ENCODE measurements at places on chromosomes 11 and 22.
A peak's percentile ranks its signal among the peaks of the same experiment; 100 is the strongest.

GRCh38 chr11:78973876-78974275, 399.2 kb upstream of the NARS2 start:
- DNase-seq: no peak

DNA sequence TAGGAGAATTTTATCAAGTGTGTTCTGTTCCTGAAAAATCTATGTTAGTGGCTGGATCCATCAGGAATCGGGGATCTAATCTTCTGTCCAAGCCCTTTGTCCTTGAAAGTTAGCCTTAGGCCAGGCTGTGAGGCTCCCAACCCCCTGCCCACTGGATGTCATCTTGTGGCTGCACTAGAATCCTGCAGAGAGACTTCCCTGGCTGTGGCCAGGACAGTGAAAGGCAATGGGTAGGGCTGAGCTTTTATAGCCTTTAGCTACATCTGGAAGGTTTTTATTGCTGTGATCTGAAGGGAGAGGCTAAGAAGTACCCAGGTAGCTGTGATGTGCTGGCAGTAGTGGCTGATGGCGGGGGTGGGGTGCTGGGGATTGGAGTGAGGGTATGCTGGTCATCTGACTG, 2.1 kb downstream of the OAF start:
- no peak for DNase-seq

DNA sequence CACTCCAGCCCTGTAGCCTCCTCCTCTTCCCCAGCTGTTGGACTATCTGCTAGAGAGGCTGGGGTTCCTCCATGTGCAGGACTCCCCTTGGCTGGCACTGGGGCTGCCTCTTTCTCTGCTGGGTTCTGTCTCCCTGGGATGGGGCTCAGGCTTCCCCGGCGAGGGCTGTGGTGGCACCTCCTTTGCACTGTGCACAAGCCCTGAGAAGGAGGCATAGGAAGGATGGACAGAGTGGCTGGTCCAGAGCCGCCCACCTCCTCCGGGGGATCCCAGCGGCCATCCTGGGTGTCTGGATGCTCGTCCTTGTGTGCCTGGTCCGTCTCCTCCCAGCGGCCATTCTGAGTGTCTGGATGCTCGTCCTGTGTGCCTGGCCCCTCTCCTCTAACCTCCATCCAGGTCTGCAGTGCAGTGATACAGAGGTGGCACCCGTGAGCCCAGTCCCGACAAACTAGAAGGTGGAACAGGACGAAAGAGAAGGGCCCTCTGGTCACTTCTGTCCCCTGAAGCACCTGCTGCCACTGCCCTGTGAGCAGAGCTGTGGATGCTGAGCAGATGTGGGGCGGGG, 633.7 kb downstream of the BRD1 start:
- DNase-seq: no peak

GRCh38 chr11:91257667-91258066, 967.0 kb upstream of the FAT3 start:
- DNase-seq: no peak

- no peak for DNase-seq
Measured at GRCh38 chr22:32342977-32343376, 14.7 kb upstream of the RFPL3 start.

DNA sequence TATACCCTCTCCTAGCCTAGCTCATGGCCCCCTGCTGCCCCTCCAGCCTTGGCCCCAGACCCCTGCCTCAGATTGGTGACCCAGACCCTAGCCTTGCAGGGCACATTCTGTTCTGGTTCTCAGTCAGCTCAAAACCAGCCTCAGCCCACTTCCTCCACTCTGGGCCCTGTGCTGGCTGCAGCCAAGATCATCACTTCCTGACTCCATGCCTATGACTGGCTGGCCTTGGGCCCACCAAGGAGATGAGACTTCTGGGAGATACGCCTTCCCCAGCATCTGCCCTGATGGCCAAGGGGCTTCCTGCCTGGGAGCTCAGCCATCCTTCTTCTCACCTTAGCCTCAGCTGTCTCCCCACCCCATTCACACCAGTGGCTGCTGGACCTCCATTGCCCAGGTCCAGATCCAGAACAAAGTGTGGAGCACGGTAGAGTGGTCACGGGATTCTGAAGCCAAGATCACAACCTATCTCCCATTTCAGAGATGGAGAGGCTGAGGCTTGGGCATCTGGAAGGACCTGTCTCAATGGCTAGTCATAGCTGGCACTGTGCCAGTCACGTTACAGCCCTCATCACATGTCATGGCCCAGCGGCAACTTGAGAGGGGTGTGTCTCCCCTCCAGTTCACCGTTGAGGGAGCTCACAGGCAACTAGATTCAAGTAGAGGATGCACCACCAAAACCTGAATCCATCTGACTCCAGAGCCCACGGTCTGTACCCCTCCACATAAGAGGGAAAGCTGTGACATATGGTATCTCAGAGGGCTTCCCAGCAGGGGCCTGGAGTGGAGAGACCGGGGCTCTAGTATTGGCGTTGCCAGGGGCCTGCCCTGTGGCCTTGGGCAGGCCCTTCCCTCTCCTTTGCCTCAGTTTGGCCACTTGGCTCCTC, 43.0 kb upstream of the KLHL35 start:
- DNase-seq: peak; percentile 46

DNA sequence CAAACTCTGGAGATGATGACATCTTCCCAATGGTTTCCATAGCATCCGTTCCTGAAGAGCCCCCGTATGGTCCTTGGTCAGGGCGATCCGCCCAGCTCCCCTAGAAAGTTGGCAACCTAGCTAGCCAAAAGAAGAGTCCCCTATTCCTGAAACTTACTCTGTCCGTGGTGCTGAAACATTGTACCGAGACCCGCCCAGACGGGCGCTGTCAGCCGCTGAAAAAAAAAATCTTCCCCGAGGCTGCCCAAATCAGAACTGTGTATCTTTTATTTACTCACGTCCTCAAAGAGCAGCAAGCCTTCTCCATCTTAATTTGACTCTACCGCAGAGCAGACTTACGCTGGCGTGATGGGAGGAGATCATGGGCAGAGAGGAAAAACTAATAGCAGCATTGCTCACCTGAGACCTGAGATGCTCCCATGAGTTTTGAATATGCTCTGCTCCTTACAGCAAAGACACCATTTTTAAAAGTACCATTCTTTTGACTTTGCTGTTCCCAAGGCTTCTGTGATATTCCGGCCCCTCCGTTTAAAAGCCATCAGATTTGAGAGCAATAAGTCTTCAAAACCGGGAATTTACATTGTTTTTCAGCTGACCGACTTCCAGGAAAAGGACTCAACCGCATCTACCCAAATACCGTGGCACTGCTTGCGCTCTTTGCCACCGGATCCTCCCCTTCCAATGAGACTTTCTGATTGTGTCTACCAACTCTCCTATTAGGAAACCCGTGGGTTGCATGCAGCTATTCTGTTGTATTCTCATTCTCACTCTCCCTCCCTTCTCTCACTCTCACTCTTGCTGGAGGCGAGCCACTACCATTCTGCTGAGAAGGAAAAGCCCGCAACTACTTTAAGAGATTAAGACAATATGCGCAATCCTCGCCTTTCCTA, at the start of gene SLC17A6:
Gene SLC17A6 (plus strand): TSS at position 786 of the 890 bp plus-strand sequence. CDS start 153 bp downstream, outside the sequence.
- peak; percentile 78 for DNase-seq

- DNase-seq: peak; percentile 36
Measured at GRCh38 chr11:69508974-69509373, 27.5 kb downstream of the LINC01488 start.

DNA sequence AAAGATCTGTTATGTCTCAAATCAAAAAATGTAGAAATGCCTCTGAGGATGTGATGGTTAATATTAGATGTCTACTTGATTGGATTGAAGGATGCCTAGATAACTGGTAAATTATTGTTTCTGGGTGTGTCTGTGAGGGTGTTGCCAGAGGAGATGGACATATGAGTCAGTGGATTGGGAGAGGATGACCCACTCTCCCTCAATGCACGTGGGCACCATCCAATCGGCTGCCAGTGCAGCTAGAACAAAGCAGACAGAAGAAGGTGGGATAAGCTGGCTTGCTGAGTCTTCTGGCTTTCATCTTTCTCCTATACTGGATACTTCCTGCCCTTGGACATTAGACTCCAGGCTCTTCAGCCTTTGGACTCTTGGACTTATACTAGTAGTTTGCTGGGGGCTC, 430.3 kb downstream of the SOX6 start:
- no peak for DNase-seq

DNA sequence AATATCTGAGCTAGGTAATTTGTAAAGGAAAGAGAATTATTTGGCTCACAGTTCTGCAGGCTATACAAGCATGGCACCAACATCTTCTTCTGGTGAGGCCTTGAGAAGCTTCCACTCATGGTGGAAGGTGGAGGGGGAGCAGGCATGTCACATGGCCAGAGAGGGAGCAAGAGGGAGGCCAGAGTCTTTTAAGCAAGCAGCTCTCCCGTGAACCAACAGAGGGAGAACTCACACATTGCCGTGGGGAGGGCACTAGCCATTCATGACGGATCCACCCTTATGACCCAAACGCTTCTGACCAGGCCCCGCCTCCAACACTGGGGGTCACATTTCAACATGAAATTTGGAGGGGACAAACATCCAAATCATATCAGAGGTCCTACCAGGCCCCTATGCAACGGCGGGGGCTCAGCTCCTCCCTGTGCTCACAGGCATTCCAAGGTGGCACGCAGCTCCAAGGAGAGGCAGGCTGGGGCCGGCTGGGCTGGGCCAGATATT, 4.6 kb downstream of the C11orf96 start:
- DNase-seq: peak; percentile 52

DNA sequence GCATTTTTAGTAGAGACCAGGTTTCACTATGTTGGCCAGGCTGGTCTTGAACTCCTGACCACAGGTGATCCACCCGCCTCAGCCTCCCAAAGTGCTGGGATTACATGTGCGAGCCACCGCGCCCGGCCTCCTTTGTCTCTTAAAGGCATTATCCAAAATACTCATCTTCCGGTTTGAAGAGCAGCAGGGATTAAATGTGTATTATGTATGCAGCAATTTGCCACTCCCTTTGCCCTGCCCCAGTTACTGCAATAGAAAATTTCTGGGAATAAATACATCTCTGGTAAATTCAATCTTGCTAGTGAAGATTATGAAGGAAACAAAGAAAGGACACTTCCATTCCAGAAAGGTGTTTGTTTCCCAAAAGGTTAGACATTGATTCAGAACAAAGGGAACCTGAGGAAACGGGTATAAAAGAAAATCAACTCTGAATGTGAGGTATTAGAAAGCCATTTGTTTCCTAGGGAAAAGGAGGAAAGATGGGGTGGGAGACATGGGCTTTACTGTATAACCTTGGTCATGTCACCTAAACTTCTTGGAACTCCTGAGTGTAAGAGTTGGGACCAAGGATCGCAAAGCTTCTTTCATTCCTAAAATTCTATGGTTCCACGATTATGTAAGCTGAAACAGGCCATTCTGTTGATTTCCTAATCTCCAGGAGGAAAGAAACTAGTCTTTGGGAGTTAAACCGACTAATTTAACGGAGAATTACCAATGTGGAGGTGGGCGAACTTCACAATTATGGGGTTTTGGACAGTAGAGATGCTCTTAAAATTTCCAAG, 959 bp upstream of the HIPK3 start:
- no peak for DNase-seq

DNA sequence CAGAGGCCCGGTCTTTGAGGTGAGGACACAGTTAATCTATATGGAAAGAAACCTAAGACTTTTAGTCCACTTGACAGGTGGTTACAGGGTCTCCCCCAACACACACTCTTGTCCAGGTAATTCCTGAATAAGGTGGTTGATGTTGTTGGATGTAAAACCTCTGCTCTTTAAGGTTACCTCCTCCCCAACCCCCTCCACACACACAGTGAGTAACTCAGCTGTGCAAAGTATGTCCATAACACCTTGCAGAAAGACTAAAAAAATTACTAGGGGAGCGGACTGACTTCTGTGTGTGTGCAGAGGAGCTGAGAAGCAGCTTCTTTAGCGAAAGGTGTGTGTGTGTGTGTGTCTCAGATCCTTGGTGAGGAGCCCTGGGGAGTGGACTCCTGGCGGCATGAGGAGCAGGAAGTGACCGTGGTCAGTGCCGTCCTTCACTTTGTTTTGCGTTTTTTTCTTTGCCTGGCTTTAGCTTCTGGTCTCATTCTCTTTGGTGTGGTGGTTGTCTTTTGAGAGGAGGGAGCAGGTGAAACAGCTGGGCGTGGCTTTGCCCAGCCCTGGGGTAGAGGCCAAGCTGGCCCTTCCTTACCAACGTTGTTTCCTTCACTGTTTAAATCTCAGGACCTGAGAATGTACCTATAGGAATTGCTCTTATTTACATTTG, 1.7 kb downstream of the ZBED4 start:
- no peak for DNase-seq

GRCh38 chr11:79813551-79813950, 372.7 kb upstream of the TENM4 start:
- DNase-seq: no peak

DNA sequence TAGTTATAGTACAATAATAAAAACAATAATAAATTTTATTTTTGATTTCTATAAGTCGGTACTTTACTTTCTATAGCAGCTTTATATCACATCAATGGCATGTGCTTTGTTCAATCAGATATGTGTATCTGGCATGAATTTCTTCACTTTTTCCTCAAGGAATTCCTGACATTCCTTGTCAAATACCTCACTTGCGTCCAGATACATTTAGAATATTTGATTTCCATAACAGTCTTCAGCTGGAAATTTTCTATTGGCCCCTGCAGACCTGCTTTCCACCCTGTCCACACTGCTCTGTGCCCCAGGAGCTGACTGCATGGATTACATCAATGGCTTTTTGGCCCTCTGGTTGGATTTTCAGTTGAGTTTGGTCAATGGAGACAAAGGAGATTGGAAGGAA, 93.2 kb downstream of the FAR1 start:
- DNase-seq: no peak

GRCh38 chr22:38965614-38966379, 8.4 kb downstream of the APOBEC3A start:
- DNase-seq: no peak

DNA sequence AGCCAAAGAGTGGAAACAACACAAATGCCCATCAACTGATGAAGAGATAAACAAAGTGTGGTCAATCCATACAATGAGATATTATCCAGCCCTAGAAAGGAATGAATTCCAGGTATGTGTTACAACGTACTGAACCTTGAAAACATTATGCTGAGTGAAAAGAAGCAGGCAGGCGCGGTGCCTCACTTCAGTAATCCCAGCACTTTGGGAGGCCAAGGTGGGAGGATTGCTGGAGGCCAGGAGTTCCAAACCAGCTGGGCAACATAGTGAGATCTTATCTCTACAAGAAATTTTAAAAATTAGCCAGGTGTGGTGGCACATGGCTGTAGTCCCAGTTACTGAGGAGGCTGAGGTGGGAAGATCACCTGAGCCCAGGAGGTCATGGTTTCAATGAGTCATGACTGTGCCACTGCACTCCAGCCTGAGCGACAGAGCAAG, 24.6 kb upstream of the TESMIN start:
- no peak for DNase-seq

DNA sequence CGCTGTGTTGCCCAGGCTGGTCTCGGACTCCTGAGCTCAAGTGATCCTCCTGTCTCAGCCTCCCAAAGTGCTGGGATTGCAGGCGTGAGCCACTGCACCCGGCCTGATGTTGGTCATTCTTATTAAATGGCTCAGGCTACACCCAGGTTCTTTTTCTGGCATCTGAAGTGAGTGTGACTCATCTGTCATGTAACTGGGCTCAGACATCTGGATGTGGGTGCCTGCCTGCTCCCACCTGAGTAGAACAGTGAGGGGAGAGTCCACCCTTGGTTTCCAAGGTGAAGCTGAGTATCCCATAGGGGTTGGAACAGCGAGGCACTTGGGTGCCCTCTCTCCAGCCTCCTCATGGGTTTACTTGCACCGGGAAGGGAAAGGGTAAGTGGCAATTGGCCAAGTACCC, 36.7 kb upstream of the EIF3D start:
- no peak for DNase-seq

Data from common myeloid progenitor, CD34-positive (primary cell).